ENCODE measurements at places on chromosomes 16 and 17.
A peak's percentile ranks its signal among the peaks of the same experiment; 100 is the strongest.

DNA sequence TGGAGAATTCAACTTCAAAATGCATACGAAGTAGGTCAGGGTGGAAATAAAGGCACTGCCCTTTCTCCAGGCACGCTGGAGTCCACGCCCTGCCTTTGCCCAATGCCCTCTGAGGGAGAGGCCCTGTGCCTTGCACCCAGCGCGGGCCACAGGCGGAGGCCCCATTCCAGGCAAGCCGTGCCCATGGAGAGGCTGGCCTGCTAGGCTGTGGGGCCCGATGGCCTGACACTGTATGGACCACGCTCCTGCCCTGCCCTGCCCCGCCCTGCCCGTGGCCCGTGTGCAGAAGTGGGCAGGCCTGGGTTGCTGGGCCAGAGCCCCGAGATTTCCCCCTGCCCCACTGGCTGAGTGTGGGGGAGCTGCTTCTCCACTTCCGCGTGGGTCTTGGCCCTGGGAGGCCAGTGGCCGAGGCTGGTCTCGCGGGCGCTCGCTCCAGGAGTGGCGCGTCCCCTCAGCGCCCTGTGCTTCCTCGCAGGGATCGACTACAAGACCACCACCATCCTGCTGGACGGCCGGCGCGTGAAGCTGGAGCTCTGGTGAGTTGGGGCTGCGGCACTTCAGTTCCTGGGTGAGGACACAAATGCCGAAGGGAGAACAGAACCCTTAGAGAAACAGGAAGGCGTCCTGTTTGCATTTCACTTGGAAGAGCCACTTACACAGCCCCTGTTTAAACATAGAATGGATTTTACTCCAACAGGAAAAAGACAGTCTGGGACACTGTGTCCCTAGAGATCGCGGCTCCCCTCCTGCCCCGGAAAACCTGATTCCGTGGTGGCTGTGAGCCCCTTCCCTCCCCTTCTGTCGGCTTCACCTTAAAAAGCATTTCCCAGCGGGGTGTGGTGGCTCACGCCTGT, 13.8 kb upstream of the WFIKKN1 start:
- no peak for DNase-seq

- no peak for DNase-seq
Observed at GRCh38 chr16:25691519-25692091, at the start of gene HS3ST4. HS3ST4 (plus strand) TSS chr16:25691959.

DNA sequence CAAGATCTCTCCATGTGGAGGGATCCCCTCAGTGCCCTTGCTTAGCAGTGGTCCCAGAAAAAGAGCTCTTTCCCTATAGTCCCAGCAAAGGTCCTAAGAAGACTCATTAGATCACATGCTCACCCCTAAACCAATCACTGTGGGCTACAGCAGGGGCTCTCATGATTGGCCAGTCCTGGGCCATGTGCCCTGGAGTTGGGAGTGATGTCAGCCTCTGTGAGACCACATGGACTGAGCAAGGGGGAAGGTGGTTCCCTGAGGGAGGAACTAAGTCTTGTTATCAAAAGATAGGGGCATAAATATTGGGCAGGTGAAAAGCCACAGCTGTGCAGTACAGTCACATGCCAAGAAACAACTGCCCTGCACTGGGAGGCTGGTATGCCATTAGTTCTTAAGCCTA, 51.3 kb downstream of the SCNN1B start:
- DNase-seq, result no peak

GRCh38 chr17:41654678-41655607, 30.6 kb upstream of the KRT17 start:
- no peak for DNase-seq

DNA sequence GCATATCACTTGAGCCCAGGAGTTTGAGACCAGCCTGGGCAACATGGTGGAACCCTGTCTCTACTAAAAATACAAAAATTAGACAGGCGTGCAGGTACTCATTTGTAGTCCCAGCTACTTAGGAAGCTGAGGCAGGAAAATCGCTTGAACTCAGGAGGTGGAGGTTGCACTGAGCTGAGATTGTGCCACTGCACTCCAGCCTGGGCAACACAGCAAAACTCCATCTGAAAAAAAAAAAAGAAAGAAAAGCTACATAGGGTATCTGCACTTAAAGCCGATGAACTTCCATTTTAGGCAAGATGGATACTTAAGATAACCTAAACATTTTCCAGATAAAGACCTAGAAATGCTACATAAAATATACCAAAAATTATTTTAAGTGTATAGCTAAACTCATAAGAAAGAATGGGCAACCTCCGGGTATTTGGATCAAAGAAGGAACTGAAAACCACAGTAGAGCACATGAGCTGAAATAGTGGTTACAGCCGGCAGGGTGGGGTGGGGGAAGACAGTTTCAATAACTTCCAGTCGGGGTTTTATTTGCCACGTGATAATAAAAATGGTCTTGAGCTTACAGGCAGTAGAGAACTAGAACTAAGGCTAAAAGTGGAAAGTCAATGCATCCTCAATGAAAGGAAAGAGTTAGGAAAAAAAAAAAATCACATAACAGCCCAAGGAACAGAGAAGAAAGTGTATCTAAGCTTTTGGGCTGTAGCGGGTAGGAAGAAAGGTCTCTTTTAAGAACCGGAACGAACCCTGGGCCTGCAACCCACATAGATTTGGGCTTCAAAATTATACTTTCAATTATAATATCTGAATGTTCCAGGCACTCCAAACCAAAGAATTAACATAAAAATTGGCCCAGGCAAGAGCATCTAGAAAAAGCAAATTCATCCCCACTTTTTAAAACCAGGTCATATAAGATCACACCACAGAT, 53.1 kb downstream of the CFDP1 start:
- peak; percentile 10 for DNase-seq

DNA sequence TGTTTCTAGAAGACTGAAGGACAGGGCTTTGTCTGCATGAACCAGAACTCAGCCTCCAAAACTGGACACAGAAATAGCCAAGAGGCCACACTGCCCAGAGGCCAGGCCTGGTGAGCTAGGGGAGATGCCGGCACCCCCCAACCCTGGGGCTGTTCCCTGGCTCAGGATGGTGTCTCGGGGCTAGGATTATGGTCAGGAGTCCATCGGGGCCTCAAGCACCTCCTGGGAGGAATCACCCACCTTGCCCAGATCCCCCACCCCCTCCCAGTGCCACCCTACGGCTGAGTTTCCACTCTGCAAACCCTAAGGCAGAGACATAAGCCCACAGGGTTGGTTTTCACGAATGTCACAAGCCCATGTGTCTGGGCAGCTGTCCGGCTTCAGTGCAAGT, 37.2 kb downstream of the SLC7A5 start:
- no peak for DNase-seq

DNA sequence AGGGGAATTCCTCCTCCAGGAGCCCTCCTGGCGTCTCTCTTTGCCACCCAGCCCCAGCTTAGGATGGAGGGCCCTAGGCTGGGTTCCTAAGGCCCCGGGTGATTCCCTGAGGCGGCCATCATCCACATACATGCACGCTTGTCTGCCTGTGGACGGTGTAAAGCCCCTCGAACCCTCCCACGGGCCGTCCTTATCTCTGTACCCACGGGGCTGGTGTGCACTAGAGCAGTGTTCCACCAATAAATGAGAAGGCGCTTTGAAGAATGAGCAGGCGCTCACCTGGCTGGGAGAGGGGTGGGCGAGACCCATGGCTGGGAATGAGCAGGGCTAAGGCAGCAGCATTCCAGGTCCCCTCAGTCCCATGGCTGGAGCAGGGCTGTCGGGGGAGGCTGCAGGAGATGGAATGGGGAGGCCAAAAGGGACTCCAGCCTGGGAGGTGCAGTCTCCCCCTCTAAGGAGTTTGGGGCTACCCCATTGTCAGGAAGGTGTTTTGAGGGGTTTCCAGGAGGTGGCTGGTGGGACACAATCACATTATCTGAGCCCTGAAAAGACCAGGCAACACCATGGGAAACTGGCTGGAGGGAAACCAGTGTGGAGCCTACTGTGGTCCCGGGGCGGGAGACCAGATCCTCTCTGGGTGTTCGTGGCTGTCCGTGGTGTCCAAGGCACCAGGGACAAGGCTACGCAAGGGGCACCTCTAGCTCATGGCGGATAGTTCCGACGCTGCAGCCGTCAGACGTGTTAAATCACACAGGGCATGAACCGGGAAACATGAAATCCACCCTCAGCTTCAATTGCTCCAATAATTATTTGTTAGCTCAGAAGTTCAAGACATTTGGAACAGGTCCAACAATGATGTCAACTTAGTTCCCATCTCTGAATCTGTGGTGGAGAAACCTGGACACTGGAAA, 87.5 kb upstream of the DNAH17 start:
- DNase-seq, result no peak

GRCh38 chr17:19341641-19342610, 20.6 kb downstream of the B9D1 start:
- DNase-seq, result no peak

DNA sequence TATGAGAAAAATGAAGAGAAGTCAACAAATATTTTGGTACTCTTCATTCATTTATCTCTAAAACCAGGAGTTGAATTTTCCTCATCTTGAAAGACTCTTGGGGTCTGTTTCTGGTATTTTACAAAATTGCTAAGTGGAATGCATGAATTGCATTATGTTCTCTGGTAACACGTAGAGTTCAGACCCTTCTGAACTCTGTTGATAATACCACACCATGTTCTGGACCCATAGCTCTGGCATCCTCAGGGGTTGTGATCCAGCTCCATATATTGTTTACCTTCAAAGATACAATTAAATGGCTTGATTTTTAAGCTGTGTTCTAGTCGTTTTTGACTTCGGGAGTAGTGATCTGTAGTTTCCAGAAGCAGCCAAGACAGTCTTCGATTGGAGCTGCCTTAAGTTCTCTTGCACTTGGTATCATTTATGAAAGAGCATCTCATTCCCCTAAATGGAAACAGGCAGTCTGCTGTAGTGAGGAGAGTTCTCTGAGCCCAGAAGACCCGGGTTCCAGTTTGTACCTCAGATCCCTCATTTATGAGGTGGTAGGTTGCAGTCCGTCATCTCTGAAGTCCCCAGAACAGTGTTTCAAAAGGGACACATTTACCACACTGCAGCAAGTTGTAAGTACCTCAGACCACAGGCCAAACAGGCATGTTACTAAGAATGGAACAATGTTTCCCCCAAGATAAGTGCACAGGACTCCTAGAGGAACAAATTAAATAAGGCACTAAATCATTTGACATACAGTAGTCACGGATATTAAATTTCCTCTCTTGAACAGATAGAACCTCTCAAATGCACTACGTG, 9.6 kb downstream of the PSMD7 start:
- no peak for DNase-seq

GRCh38 chr16:56643080-56643778, 4.8 kb downstream of the MT1A start:
- peak; percentile 65 for DNase-seq

- DNase-seq, result no peak
Observed at GRCh38 chr17:80395402-80396151, 19.4 kb upstream of the ENDOV start.

- no peak for DNase-seq
Observed at GRCh38 chr16:635573-636205, 416 bp downstream of the METTL26 start.

DNA sequence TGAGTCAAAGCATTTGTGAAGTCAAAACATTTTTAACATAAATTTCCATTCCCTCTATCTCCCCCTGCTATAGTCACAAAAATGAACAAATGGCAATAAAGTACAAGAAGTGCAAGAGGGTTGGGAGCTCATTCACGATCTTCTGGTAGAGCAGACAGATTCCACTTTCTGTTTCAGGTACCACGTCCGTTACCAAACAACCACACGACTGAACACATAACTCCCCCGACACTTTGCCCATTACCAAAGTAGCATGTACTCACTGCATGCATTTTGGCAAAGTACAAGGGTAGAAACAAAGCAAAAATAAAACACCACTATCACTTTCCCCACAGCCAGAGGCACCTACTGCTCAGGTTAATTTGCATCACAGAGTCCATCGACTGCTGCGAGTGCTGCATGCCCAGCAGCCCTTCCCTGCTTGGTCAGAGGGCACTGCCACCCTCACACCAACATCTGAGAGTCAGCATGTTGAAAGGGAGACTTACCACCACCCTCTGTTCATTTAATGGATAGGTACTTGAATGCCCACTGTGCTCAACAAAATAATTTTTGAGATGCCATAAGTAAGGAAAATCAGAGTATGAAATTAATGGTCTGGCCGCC, 150.3 kb upstream of the AXIN2 start:
- no peak for DNase-seq

DNA sequence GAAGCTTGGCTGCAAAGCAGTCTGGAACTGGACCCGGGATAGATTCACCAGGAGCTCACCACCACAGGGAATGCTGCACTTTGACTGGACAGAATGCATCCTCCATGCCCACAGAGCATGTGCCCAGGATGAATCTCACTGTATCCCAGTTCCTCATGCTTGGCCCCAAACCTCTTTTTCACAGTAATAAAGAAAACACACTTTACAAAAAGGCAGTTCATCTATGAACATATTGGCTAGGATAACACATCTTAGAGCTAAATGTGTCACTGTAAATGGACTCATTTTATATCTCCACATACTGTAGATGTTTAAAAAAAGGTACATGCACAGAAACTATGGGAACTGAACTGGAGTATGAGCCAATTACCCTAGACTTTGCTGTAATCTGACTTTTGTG, 266.9 kb downstream of the TOX3 start:
- no peak for DNase-seq

GRCh38 chr16:72689851-72690250, 358.1 kb downstream of the ZFHX3 start:
- no peak for DNase-seq

- DNase-seq, result no peak
Observed at GRCh38 chr16:3665508-3665907, 11.0 kb downstream of the DNASE1 start.

- DNase-seq, result no peak
Observed at GRCh38 chr17:31320241-31320640, 1.2 kb downstream of the EVI2A start.

- DNase-seq, result no peak
Observed at GRCh38 chr16:24917236-24917635, 71.5 kb downstream of the SLC5A11 start.

- DNase-seq, result no peak
Observed at GRCh38 chr16:84818989-84819643, 669 bp upstream of the CRISPLD2 start.

Measured in T-helper 1 cell (primary cell).